Cerebellar nuclear complex (tissue), 1 donor: ENCODE measurements at places on chromosomes 7 and 10.

- no peak for DNase-seq
Observed at GRCh38 chr7:110868458-110868857, 222.5 kb upstream of the LRRN3 start.

- no peak for DNase-seq
Observed at GRCh38 chr10:72690071-72690755, 1.7 kb upstream of the MCU start.

DNA sequence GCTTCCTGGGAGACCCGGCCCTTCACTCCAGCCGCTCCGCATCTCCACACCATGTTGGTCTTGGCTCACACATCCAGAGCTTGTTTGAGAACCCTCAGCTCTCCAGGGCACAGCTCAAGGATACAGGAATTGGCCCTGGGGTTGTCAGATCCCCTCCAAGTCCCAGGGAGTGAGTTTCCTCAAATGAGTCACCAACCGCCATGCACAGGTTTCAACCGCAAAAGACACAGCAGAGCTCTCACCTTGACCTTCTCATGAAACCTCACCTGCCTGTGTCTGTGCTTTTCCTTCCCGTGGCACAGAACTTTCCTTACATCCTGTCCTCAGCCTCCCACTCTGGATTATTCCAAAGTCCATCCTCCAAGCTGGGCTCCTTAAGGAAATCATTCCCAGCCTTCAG is 20.6 kb downstream of the AZGP1 start:
- no peak for DNase-seq

- no peak for DNase-seq
Observed at GRCh38 chr7:128115336-128115820, 84.1 kb upstream of the LRRC4 start.

GRCh38 chr10:48529331-48529730 is 75.5 kb downstream of the ARHGAP22 start:
- no peak for DNase-seq

DNA sequence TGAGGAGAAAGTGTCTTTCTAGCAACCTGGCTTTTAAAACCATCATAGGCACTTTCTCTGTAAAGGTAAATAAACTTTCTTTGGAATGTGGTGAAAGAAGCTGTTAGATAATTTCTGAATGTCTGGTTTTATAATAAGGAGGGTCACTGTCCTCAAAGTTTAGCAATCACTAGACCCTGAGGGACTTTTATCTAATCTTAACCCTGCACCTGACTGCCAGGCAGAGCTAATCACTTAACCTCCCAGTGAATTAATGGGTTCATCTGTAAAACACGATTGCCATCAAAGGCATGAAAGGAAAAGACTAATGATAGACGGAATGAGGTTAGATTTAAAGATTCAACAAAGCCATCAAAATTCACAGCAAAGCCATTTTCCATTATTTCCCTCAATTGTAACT is 553.8 kb downstream of the GRM8 start:
- no peak for DNase-seq

- no peak for DNase-seq
Observed at GRCh38 chr10:69716711-69717560, 84.8 kb upstream of the COL13A1 start.

- no peak for DNase-seq
Observed at GRCh38 chr10:8121201-8121890, 66.9 kb downstream of the GATA3 start.

GRCh38 chr7:116495736-116496135 is 3.8 kb upstream of the CAV2 start:
- DNase-seq = no peak

GRCh38 chr10:17022896-17023295 is 106.7 kb downstream of the CUBN start:
- no peak for DNase-seq

- DNase-seq = no peak
Observed at GRCh38 chr7:44548893-44549292, 7.8 kb upstream of the NPC1L1 start.

- no peak for DNase-seq
Observed at GRCh38 chr10:32932225-32932729, 25.8 kb downstream of the ITGB1 start.

DNA sequence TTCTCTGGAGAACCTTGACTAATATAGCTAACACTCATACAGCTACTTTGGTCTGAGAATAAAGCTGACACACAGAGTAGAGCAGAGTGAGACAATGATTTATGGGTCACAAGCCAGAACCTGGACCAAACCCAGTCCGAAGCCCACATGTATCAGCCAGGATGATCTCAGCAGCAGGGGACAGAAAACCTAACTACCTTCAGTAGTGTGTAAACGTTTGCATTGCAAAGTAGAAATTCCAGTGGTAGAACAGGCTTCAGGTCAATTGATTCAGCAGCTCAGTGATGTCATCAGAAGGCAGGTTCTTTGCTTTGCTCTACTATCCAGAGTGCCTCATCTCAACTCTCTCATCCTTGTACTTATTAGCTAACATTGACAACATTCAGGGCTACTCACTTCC is 62.5 kb upstream of the PALS2 start:
- no peak for DNase-seq

- DNase-seq = no peak
Observed at GRCh38 chr10:111015181-111015580, 61.6 kb upstream of the ADRA2A start.

DNA sequence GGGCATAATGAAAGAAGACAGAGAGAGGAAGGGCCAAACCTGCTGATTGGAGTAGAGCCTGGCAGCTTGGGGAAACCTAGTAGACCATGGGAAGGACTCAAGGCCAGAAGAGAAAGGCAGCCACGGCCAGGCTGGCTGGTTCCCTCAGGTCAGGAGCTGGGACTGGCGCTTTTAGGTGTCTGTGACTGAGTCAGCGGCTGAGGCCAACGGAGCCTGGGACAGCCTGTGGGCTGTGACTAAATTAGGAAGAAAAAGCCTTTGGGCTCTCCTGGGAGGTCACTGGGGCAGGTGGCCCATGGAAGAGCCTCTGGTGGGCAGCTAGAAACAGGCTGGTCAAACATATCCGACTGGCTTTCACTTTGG is 108.9 kb upstream of the PDCD4 start:
- DNase-seq = no peak

DNA sequence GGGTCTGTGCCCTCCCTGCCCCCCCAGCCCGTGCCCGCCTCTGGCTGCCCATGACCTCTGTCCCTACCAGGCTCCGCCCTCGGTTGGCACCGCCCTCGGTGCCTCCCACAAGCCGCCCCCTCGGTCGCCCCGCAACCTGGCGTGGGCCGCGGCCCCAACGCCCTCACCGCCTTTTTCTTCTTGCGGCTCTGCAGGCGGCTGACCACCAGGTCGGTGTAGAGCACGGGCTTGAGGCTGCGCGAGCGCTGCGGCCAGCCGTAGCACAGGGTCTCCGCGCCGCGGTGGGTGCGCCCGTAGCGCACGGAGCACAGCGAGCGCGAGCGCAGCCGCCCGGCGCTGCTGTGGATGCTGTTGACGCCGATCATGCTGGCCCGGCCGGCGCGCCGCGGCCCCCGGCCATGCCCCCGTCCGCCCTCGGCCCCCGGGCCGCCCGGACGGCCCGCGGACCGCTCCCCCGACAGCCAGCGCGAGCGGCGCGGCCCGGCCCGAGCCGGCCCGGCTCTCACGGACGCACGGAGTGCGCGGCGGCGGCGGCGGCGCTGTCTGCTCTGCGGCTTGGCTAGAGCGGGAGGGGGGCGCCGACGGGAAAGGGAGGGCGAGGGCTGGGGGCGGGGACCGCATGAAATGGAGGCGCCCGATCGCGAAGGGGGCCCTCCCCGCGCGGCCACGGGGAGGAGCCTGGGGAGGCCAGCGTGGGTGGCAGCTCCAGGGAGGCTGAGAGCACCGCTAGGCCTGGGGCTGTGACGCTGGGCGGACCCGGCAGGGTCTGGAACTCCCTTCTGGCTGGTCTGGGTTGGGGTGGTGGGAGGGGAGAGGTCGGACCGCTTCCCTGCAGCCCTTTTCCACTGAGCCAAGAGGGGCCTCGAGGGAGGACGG is 9.6 kb downstream of the PSD start:
- DNase-seq = no peak

- DNase-seq = no peak
Observed at GRCh38 chr10:103847909-103848468, 7.4 kb downstream of the SH3PXD2A start.

- no peak for DNase-seq
Observed at GRCh38 chr7:41861642-41862041, 158.8 kb upstream of the INHBA start.

- no peak for DNase-seq
Observed at GRCh38 chr7:38306171-38306570, 32.7 kb upstream of the TARP start.

GRCh38 chr7:154541606-154542005 is 461.3 kb downstream of the PAXIP1 start:
- DNase-seq = no peak

- no peak for DNase-seq
Observed at GRCh38 chr7:34036972-34037792, 131.8 kb downstream of the BMPER start.

- DNase-seq = no peak
Observed at GRCh38 chr7:36937754-36938563, 213.7 kb upstream of the AOAH start.

DNA sequence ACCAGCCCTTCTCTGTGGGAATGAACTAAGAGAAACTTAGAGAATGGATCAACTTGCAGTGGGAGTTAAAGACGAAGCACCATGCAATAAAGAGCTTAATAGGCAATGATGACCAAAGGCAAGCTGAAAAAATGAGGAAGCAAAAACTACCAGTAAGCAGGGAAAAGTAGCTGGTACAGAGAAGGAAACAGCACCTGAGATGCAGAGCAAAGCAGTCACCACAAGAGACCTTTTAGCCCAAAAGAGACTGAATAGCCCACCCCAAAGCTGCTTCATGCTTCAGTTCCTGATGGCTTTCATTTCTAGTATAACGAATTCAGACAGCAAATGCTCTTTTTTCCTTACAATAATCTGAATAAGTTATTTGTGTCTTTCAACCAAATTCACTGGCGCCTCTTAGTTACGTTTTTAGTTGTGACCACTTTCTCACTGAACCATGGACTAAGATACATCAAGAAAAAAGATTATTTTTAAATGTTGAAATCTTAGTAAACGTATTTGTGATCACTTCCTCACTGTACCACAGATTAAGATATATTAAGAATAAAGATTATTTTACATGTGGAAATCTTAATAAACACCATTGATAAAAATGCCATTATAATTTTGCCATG is 76.0 kb downstream of the USP6NL start:
- no peak for DNase-seq

DNA sequence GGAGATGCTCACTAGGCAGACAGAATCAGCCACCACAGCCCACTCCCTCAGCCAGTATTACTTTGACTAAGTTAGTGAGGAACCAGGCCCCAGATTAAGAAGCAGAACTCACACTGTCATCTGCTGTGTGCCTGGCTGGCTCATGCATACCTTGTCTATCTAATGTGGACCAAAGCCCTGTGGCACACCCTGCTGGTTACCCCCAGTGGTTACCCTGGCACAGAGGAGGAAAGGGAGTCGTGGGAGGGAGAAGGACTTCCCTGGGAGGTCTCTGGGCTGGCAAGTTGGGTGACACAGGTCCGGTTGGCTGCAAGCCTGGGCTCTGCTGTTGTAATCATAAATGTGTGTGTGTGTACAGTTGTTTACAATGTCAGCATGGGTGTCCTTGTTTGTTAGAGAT is 7.5 kb upstream of the SH2D4B start:
- no peak for DNase-seq

GRCh38 chr10:21520949-21521348 is 4.5 kb downstream of the SKIDA1 start:
- no peak for DNase-seq
